CD4-positive, alpha-beta memory T cell (primary cell): ENCODE measurements at places on chromosomes 5 and 9.

DNA sequence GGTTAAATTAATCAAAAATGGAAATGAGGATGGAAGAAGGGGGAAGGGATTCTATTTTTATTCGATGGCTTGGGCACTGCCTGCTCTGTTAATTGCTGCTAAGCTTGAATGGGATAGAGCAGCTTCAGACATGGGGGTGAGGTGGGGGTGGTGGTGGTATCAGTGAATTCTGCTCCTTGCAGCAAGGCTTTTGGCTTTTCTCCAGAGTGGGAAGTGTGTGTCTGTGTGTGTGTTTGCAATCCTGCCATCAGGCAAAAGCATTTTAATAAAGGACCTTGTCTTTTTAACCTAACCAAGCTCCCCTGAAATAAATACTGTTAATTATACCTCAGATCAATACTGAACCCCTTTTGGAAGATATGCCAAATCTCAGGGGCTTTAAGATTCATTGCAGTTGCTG lies 110.9 kb upstream of the GPR151 start:
- no peak for DNase-seq

DNA sequence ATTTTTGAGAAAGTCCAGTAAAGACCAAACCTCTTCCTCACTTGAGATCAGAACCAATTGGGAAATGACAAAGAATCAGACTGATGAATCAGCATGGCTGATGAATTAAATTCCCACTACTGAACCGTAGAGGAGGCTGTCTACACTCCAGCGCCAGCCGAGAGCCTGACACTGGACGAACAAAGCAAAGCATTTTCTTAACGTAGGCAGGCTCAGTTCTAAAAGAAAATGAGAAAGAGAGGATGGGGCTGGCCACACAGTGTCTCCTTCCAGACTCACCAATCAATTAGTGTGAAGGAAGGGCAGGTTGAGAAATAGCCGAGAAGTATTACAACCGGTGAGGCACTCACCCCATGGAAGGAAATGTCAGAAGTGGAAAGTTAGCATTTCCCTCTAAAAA lies 49.4 kb downstream of the ITGA1 start:
- DNase-seq: no peak

- DNase-seq: no peak
These were observed 749.6 kb upstream of the DMAC1 start for GRCh38 chr9:8549214-8549613.

GRCh38 chr5:94855543-94855942 lies 237.1 kb downstream of the SLF1 start:
- no peak for DNase-seq

DNA sequence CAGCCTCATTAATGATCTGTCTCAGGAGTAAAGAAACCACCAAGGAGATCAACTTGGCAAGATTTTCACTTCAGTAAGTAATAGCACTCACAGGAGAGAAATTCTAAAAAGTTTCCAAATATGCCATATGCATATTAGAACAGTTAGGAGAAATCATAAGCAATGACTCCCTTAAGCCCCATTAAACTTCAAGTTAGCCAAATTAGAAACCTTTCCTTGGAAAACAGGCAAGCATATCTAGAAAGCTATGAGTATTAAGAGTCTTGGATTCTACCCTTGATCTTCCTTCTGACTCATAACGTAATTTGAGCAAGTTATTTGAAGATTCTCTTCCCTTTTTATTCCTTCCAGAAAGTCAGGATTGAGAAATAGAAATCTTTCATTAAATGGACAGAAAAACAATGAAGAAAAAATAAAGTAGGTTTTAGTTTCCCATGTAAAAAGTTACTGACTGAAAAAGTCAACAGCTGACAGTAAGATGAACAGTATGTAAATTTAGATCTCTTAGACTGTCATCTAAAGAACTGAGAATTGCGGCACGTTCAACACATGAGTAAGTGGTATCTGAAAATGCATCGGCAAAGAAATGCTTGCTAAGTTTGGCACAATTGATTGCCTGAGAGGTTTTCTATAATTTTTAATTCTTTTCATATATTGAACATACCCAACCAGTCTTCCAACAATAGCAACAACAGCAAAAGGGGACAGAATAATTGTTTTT lies 565.7 kb upstream of the FTMT start:
- DNase-seq: no peak

DNA sequence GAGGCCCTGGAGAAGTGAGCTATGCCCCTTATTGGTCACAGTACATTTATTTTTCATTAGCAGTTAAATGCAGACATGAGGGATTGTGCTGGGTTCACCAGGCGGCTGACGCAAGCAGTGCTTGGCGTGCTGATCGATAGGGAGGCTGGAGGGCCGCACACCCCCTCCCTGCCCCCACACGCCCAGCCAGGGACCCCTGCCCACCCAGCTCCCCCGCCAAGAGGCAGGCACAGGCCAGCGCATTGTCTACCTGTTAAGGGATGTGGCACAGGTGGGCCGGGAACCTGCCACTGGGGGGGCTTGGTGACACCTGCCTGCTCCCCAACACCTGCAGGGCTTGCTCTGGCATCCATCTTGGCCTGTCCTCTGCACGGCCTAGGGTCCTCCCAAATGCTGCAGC lies 39.2 kb downstream of the HK3 start:
- no peak for DNase-seq

DNA sequence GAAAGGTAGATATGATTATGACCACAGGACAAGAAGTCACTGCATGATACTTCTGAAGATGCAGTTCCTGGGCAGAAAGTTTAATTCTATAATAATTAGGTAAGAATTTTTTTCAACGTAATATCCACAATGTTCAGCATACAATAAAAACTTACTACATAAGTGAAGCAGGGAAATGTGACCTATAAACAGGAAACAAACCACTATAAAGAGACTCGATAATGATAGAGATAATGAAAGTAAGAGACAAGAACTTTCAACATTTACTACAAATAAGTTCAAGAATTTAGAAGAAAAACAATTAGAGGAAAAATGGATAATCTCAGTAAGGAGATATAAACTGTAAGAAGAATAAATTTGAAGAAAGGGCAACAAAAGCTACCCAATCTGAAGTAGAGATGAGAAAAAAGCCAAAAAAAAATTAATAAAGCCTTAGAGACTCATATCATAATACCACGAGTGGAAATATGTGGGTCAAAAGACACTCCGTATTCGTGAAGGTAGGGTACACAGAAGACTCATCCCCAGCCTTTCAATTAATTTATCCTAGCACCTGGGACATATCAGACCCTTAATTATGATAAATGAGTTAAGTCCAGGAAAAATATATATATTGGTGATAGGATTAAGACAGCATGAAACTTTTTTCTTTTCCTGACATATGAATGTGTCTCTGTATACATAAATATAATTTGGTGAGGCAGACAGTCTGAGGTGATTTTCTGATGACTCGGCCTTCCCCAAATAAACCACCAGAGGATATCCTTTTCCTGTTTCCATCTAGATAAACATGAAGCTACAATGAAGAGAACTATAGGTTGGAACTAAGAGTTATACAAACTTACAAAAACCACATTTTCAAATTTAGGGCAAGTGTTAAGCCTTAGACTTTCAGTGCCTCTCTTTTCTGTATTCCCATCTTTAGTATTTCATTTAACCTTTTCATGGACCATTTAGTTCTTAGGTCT lies 120.4 kb downstream of the RAPGEF6 start:
- DNase-seq: peak; percentile 72
